Left hindlimb (tissue), 1 donor: ENCODE measurements at places on chromosomes 2 and 18.

DNA sequence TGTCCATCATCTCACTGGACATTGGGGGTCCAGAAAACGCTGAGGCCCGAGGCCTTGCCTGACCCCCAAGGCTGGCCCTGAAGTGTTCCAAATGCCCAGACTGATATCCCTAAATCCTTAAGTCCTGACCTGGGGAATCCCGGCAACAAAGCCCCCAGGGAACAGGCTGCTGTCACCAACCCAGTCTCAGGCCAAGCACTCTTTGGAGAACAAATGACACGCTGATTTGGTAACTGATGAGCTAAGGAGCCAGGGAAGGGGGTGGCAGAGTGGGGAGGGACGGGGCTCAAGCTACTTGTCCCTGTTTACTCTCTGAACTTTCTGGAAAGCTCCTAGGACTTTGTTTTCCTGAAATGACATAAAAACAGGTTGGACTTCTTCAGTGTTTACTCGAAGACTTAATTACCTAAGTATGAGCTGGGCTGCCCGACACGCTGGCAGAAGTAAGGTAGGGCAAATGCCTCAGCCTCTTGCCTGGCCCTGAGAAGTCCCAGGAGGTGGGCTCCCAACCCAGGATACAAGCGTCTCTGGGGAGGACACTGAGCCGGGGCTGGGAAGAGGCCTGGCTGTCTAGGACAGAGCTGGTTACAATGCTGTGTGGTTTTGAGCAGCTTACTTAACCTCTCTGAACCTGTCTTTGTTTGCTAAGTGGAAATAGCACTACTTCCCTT is 105.5 kb upstream of the GLI2 start:
- no peak for DNase-seq

GRCh38 chr18:71426441-71426840 is 1117.7 kb downstream of the CBLN2 start:
- DNase-seq: no peak

GRCh38 chr2:240576036-240576435 is 7.8 kb downstream of the RNPEPL1 start:
- no peak for DNase-seq

DNA sequence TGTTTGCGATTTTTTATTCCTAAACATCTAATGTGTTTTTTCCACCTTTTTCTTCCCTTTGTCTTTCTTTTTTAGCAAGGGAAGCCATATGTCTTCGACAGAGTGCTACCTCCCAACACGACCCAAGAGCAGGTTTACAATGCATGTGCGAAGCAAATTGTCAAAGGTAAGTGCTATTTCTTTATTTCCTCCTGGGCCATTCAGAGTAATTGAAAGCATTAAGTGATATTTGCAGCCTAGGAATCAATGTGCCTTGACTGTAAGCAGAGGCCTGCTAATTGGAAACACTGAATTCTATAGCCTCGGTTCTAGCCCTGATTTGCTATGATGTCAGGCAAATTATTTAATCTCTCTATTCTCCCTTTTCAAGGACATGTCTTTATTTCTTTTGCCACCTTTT is 47.0 kb downstream of the KIF5C start:
- DNase-seq: no peak

DNA sequence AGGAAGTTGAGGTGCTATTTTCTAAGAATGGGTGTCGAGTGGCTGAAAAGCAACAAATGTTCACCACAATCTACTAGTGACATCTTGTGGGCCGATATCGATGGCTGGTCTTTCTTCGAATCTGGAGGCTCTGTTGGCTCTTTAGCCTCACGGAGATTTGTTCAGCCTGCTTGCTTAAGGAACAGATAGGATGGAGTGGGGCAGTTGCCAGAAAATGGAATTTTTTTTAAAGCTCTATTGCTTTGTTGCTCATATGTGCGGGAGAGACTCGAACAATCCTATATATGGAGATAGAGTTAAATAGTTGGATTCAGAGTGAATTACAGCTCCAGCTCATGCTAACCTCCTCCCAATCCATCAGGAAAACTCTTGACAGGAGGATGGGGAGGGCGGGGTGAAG is 70.9 kb upstream of the LYPD6B start:
- no peak for DNase-seq

DNA sequence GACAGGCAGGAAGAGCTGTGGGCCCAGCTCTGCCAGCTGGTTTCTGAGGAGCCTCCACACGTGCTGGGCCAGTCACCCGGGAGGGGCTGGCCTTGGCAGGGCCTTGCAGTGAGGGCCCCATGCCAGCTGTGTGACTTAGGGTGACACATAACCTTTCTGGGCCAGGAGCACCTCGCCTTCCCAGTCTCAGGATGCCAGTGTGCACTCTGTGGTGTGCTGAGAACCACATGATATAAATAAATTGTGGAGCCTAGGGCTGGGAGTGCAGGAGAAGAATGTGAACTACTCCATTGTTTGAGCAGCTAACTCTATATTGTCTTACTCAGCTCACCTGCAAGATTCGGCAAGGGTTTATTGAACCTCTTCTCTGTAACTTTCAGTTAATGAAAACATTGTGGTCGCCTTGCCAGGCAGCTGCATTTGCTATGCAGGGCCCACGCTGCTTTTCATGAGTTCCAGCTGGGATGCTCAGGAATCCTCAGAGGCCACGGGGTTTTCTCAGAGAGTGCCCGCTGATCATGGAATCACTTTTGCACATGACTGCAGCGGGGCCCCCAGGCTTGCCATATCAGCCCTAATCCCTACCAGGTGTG is 222.3 kb downstream of the SH3RF3 start:
- peak; percentile 62 for DNase-seq

GRCh38 chr2:141611176-141611571 is 519.6 kb downstream of the LRP1B start:
- DNase-seq: no peak

GRCh38 chr18:64713284-64713683 is 564.4 kb upstream of the LINC00305 start:
- no peak for DNase-seq

DNA sequence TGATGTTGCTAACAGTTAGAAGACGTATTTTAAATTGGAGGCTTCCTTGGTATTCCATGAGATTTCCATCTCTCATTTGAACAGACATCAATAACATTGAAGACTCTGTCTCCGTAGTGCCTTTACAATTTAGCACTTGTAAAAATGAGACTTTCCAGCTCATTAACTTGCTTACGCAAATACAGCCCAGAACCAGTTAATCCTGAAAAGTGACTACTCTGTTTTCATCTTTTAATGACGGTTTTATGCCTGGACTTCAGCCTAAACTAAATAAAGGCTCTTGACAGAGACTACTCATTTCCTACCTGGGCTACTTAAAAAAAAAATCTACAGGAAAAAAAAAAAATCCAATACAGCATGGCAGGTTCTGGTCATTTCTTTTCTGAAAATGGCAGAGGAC is 148.6 kb downstream of the LRATD1 start:
- no peak for DNase-seq

- no peak for DNase-seq
Observed at GRCh38 chr2:75012080-75012479, 53.6 kb downstream of the POLE4 start.

DNA sequence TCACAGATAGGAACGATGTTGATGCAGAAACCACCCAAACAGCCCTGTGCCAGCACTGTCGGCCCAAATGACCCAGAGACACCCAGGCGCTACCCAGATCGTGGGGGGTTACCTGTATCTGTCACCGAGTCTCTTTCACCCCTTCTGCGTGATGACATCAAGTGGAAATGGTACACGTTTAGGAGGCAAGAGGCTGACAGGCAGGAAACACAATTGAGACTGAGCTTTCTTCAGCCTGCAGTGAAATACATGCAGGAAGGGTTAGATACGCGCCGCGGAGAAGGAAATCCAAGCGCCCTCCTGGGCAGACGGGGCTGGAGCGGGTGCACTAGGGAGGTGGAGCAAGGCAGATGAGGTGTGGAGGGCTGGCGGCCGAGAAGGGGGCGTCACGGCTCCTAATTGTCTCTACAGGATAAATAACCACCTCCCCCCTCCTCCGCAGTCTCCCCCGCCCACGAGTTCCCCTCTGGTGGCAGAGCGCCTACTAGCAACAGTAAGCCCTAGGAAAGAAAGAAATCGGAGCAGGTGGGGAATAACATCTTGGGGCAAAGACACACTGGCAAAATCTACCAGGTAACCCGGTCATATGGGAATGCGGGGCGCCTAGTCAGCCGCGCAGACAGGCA is at the start of gene RNF152:
Gene RNF152, minus strand, starts transcription at position 325 of the 626 bp plus-strand sequence. CDS start 76,544 bp downstream, outside the sequence.
- peak; percentile 59 for DNase-seq

- peak; percentile 51 for DNase-seq
Observed at GRCh38 chr18:49645841-49646351, 84.0 kb downstream of the LIPG start.

GRCh38 chr2:163367825-163368582 is 367.8 kb downstream of the FIGN start:
- no peak for DNase-seq

- no peak for DNase-seq
Observed at GRCh38 chr2:170747921-170748320, 22.3 kb upstream of the ERICH2 start.

GRCh38 chr2:28251337-28251736 is 141.3 kb upstream of the FOSL2 start:
- no peak for DNase-seq

DNA sequence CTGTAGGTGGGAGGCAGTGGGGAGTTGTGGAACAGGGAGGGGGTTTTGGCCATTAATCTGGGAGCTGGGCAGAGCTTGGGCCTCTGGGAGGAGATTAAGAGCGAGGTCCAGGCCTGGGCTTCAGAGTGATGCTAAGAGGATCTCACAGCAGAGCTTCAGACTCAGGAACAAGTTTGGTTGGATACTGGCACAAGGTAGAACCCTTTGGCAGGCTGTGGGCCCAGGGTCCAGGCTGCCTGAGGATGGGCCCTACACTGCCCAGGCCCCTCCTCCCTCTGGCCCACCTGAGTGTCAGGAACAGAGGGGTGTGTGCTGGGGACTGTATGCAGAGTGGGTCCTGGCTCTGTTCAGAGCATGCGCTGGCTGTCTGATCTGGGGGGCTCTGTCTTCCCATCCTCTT is 334.9 kb downstream of the CYP26B1 start:
- DNase-seq: no peak

DNA sequence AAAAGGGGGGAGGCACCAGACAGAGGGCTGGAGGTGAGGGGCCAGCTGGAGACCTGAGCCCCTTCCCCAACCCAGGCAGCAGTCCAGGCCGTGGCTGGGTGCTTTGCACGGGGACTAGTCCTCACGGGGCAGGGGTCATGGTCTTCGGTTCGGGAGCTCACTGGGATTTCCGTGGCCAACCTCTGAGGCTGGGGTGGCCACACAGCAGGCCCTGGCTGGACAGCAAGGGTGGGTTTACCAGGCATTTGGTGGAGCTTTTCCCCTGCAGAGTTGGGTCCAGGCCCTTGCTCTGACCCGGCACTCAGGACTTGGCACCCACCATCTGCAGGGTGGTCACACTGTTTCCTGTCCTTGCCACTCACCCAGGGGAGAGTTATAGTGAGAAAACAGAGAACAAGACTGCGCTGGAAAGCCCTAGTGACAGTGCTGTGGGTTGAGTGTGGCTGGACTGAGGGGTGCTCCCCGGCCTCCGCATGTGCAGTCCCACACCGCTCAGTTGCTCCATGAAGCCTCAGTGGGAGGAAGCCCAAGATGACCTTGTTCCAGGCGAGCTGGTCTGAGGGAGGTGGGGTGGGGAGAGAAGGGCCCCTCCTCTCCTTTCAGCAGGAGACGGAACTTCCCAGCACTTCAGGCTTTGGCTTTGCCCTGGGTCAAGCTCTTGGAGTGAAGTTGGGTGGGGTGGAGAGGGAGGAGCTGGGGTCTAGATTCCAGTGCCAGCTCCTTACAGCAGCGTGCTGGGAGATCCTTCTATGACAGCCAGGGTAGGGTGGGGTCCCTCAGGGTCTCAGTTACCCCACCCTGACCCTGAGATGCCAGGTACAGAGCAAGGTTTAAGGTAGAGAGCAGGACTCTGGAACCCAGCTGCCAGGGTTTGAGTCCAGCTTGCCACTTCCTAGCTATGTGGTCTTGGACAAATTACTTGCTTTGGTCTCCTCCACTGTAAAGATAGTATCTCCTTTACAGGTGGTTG is 219.8 kb downstream of the DYSF start:
- no peak for DNase-seq

DNA sequence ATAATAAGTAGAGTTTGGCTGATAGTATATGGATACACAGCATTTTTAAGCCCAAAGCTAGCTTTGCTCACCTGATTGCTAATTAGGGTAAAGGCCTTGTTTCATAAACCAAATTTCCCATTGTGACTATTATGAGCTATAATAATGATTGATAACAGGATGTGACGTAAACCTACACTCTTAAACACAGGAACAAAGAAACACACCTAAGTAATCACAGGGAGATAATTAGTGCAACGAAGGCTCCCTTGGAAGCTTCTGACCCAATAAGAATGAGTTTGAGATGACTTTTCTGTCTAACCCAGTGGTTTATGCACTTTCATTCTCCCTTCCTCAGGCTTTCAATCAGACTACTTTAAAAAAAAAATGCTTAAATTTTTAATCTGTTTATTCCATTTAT is 683.2 kb downstream of the SATB2 start:
- DNase-seq: no peak

GRCh38 chr2:216287251-216287650 is 85.0 kb downstream of the MARCHF4 start:
- DNase-seq: no peak

- peak; percentile 38 for DNase-seq
Observed at GRCh38 chr2:39228413-39229209, 15.2 kb downstream of the CDKL4 start.

GRCh38 chr18:37483221-37483971 is 82.2 kb downstream of the CELF4 start:
- DNase-seq: no peak

DNA sequence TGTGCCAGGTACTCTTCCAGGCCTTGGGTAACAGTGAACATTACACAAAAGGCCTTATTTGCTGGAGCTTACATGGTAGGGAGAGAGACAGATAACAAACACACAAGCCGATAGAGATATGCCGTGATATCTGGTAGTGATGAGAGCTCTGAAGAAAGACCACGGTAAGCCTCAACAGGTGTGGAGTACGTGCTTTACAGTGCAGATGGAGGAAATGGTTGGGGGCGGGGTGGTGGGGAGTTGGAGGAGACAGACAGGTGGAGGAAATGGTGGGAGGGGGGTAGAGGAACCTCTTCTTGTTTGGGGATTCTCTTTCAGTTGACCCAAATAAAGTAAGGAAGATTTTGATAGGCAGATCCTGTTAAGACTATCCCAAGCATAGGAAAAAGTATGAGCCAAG is 141.1 kb upstream of the ALPP start:
- no peak for DNase-seq

DNA sequence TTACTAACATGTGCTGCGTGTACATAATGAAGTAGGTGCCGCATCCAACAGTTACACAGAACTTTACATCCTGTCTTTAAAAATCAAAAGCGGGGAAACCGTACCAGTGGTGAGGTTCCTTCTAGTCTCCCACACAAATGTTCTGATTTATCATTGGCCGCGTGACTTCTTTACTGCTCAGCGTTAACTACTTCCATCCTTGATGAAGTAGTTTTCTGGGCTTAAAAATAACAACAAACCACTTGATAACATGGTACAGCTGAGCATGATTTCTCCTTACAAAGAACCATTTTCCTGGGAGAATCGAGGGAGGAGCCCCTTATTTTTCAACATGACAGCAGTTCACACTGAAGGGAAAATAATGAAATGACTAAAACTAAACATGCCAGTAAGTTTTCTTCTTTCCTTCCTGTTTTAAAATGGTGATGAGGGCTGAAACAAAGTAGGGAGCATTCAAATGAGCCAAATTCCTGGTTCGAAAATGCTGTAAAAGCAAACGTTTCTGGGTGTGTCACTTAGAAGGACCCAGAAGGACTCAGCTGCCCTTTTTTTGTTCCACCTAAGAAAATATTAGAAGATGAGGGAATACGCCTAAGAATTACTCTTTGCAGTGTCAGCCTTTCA is 9.9 kb downstream of the EMILIN2 start:
- DNase-seq: no peak
